ENCODE measurements at places on chromosomes 16 and 17.

DNA sequence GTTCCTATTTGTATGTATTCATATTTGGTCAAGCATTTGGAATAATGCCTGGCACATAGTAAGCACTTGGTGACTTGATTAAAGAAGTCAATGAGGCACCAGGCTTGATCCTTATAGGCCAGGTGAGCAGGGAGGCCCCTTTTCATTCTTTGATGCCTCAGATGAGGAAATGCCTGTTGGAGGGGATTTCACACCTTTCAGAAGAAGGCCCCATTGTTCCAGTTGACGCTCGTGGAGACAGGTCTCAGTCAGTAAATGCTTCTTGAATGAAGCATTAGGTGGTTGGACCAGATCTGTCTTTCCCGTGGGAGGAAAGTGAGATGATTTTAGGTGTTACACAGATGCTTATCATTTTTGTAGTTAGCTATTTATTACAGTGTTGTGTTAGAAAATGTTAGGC lies 13.0 kb downstream of the LCMT1 start:
- no peak for DNase-seq

- no peak for DNase-seq
Observed at GRCh38 chr17:66290101-66290722, 12.2 kb upstream of the PRKCA start.

- DNase-seq = no peak
Observed at GRCh38 chr16:64096689-64097088, 1025.2 kb downstream of the CDH11 start.

DNA sequence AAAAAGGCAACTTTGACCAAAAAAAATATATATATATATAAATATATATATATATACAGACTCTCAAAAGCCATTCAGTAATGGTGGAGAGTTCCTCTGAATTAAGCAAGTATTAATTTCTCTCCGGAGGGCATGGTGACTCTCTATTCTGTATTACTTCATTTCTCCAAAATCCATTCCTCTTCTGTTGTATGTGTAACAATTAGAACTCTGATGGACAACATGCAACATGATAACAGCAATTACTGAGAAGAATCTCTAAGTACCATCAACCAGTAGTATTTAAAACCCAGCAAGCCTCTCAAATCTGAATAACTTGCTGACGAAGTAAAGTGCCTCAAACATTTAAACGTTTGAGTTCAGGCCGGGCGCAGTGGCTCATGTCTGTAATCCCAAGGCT lies 2.3 kb downstream of the GRB2 start:
- no peak for DNase-seq

DNA sequence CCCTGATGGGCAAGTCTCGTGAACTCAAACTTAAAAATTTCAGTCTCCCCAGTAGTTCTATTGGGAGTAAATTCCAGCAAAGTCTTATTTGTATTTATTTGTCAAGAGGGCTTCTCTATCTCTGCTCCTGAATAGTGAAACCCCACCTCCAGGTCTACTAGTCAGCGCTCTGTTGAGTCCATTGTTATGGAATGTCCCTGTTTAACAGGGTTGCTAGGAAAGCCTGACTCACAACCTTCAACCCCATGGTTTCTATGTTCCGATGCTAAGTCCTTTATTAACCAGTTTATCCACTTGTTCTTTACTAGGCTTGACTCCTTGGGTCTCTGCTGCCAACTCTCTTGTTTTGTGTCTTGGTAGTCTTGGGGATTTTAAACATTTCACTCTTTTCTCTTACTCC lies 250.7 kb upstream of the MYOCD start:
- DNase-seq = no peak

DNA sequence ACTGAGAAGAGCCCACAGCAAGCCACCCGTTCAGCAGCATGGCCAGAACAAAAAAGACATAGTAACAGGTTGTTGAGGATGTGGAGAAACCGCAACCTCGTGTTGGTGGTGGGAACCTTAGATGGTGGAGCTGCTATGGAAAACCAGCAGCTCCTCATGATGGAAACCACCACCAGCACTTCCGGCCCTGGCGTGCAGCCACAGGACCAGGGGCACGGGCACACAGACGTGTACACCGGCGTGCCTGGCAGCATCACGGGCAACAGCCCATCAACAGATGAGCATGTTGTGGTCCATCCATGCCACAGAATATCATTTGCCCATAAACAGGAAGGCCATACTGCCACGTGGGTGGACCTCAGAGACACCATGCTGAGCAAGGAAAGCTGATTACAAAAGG lies 11.9 kb downstream of the CTU2 start:
- no peak for DNase-seq

- DNase-seq = no peak
Observed at GRCh38 chr16:48188449-48189102, 32.8 kb upstream of the ABCC12 start.

GRCh38 chr17:82791532-82791931 lies 39.7 kb downstream of the TBCD start:
- DNase-seq = peak; percentile 53

DNA sequence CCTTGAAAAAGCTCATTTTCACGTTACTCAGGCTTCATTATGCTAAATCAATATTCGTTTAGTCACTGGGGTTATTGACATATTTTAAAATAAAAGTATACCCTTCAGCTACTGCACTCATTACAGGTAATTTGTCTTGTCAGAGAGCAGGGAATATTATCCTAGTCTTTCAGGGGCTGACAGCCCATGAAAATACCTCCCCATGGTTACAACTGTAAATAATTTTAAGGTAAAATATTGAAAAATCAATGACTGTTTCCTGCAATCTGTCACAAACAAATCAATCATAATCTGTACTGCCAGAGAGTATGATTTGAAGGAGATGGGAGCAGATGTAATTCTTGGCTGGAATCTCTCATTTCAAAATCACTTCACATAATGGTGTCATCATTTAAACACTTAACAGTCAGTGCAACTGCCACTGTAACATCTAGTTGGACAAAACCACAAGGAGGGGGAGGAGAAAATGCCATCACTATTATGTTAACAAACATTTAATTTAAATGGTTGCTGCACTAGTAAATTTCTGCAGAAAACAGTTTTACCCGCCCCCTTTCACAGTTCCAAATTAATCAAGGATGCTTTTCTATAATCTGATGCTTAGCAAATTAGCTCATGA lies 9.3 kb upstream of the IRX5 start:
- DNase-seq = no peak

DNA sequence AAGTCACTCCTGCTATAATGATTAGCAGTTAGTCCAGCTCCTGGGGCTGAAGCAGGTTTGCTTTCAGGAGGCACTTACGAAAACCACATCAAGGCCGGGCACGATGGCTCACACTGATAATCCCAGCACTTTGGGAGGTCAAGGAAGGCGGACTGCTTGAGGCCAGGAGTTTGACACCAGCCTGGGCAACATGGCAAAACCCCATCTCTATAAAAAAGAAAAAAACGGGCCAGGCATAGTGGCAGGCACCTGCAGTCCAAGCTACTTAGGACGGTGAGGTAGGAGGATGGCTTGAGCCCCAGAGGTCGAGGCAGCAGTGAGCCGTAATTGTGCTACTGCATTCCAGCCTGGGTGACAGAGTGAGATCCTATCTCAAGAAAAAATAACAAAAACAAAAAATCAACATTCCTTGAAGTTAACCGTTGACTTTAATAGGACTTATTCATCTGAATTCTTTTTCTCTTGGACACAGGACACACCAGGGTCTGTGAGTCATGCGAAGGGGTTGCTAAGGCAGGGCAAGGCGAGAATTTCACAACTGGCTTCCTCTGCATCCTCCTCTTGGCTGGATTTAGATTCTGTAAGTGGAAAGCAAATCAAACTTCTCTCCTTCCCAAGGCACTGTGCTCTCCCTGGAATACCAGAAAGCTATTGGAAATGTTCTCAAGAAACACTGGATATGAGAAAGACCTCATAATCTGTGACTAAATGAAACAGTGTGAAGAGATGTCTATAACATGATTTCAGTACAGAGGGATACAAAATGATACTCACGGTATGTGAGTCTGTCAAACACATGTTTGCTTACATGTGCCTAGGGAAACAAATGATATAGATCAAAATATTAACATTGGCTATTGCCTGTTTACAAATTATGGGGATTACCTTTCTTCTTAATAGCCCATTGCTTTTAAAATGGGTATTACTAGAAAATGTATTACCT lies 99.5 kb downstream of the SYCE1L start:
- no peak for DNase-seq

- DNase-seq = no peak
Observed at GRCh38 chr17:696369-696768, 18.3 kb downstream of the VPS53 start.

DNA sequence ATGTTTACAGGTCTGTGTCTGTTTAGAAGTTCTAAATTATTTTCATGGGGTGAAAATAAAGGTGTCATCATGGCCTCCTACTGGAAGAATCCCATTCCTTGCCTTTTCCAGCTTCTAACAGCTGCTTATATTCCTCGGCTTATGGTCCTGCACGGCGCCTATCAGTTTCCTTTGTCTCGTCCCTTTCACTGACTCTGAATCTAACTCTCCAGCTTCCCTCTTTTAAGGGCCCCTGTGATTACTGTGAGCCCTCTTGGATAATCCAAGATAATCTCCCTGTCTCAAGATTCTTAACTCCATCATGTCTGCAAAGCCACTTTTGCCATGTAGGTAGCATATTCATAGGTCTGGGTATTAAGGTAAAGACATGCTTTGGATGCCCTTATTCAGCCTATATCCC lies 441.0 kb upstream of the ERCC4 start:
- DNase-seq = no peak

GRCh38 chr17:67421869-67422273 lies 44.8 kb downstream of the PITPNC1 start:
- DNase-seq = no peak

DNA sequence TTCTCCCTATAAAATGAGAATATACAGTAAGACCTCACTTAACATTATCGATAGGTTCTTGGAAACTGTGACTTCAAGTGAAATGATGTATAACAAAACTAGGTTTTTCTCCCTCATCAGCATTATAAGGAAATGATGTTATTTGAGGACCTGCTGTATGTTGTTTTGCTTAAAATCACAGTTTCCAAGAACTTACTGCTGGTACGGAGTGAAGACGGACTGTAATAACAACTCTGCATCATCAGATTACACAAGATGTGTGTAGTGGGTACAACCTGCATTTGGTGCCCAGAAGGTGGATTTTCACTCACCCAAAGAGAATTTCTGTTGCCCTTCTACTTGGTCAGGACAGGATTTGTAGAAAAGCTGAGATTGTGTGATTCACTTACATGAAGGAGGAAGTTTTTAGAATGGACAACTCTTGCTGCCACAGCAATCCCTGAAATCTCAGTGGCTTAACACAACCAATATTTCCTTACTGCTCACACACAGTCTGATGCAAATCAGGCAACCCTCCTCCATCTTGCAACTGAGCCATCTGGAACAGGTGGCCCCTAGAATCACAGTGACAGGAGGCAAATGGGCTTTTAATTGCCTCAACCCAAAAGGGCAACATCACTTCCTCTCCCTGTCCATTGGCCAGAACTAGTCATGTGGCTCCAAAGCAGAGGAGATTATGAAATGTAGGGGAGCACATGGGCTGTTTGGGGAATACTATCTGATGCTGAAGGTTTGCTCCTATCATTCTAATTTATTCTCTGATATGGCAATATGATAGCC lies 67.6 kb upstream of the CACNG5 start:
- DNase-seq = no peak

DNA sequence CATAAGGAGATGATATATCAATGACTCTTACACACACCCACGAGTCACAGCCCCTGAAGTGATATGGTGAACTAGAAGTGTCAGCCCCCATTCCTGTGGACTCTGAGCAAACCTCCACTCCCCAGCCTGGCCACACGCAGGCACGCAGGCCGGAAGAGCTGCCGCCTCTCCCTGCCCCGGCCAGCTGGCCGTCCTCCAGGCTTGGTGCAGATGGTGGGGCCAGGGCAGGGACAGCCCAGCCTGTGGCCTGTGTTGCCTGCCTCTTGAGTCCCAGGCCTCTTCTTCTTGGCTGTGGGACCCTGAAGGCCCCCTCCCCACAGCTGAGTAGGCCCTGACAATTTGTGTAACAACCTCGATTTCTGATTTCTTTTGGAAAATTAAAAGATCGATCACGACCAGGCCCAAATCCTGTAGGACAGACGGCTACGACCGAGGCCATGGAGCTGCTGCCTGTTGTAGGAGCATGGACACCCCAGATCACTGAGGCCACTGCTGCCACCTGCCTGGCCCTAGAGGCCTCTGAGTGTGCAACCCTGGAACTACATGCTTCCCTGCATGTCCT lies 10.0 kb upstream of the MPRIP start:
- no peak for DNase-seq

DNA sequence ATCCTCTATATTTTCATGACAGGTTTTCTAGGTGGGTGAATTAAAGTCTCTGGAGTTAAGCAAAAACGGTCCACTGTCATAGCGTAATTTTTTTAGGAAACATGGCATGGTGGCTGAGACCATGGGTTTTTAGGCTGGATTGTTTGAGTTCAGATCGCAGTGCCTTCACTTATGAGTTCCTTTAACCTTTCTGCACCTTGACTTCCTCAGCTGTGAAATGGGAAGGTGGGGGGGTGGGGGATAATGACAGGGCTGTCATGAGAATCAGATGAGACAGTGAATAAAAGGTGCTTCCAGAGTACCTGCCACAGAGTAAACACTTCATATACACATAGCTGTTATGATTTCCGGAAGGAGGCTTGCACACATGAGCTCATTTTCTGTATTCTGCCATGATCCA lies 11.8 kb downstream of the PRCD start:
- no peak for DNase-seq

GRCh38 chr17:19760746-19761145 lies 12.6 kb upstream of the ALDH3A1 start:
- no peak for DNase-seq

DNA sequence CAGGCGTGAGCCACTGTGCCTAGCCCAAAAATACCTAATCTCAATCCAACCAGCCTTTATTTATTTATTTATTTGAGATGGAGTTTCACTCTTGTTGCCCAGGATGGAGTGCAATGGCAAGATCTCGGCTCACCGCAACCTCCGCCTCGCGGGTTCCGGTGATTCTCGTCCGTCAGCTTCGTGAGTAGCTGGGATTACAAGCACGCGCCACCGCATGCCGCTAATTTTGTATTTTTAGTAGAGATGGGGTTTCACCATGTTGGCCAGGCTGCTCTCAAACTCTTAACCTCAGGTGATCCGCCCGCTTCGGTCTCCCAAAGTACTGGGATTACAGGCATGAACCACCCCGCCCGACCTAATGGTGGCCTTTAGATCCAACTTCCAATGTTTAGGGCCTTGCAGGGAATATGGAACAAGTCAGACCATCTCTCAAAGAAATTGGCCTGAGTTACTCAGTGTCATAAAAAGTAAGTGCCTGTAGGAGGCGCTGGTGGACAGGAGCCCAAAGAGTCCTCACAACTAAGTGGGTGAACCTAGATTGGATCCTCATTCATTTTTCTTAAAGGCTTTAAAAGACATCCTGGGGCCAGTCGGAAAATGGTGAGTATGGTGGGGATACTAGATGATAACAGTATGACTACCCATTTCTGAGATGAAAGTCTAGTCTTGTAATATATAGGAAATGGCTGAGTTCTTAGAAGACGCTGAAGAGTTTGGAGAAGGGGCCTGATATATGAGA lies 4.6 kb downstream of the ZSCAN10 start:
- DNase-seq = no peak

DNA sequence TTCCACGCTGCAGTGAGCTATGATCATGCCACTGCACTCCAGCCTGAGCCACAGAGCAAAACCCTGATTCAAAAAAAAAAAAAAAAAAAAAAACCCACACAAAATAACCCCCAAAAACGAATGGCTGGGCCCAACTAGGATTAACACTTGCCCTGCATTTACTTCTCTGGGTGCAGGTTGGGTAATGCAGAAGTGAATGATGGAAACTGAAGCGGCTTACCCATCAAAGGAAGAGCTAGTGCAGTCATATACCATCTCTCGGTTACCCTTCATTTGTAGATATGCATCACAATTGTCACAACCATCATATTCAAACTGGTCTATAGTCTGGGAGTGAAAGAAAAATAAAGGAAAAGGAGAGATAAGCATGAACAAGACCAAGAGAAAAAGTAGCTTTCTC lies 819 bp downstream of the SUPT4H1 start:
- DNase-seq = no peak
